Thyroid gland (tissue), 4 donors: ENCODE measurements at places on chromosomes 12 and 14. TPM values are rescaled to one million over a fixed set of nuclear protein-coding genes. Genes with fewer than 3 reads are reported as not detected.

The PRICKLE1 gene
- 17.2 TPM for total RNA-seq

The TMTC1 gene
- 16.6 TPM for total RNA-seq

DNA sequence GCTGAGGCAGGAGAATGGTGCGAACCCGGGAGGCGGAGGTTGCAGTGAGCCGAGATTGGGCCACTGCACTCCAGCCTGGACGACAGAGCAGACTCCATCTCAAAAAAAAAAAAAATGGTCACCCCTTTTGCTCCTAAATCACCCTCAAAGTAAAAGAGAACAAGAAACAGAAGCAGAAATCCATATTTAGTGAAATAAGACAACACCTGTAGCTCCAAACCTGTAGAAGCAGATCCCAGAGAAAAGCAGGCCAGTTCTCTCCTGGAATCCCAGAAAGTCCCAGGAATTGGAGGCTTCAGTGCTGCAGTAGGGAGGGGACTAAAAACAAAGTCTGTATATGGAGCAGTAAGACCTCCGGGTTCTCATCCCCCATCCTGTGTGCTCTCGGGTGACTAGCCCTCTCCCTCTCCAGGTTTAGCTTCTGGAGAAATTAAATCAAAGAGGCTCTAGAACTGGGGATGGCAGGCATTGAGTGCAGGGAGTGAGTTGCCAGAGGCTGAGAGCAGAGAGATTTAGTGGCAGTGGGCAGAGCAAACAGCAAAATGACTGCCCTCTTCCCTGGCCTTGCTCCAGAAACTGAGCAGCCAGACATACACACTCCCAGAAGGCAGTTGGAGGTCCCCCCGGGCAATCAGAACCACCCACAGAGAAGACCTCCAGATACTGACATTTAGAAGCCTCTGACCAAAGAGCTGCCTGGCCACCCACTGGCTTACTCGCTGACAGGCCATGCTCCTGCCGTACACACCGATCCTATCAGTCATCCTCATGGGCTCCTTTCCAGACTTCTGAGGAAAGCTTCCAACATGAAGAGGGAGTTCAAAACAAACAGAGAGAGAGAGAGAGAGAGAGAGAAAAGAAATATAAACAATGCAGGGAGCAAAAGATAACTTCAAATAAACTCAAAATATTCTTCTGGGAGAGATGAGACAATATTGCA is 6.3 kb upstream of the MLXIP start:
- peaks cover 43% of the 10 kb centered on the region for H3K4me1 ChIP-seq
- H3K27ac ChIP-seq, result peak overlapping the region; percentile 82
- H3K27me3 ChIP-seq, result no peaks in the 10 kb centered on the region
- no peak overlapping the region for H3K4me3 ChIP-seq
- DNase-seq, result peak; percentile 86
- H3K36me3 ChIP-seq, result no peaks in the 10 kb centered on the region

- H3K4me1 ChIP-seq, result peaks cover 11% of the 10 kb centered on the region
- H3K36me3 ChIP-seq, result peaks cover 26% of the 10 kb centered on the region
- H3K27ac ChIP-seq, result no peak overlapping the region
Observed at GRCh38 chr14:21087294-21088091, 11.0 kb downstream of the ZNF219 start.

GRCh38 chr14:76267322-76268046 is 108.5 kb upstream of the ESRRB start:
- peak overlapping the region; percentile 40 for H3K27ac ChIP-seq
- peak overlapping the region; percentile 12 for H3K4me3 ChIP-seq
- DNase-seq, result peak; percentile 58
